ENCODE measurements at places on chromosomes 5 and 9.

DNA sequence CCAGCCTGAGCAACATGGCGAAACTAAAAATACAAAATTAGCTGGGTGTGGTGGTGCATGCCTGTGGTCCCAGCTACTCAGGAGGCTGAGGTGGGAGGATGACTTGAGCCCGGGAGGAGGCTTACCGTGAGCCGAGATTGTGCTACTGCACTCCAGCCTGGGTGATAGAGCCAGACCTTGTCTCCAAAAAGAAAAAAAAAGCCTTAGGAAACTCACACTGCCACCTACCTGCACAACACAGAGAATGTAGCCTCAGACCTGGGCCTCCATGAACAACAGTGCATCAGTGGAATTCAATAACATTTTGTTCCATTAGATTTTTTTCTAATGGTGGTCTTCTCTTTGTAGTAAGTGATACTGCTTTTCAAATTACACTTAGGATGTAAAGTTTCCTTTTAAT lies 63.8 kb upstream of the RARS1 start:
- no peak for DNase-seq

- no peak for DNase-seq
Observed at GRCh38 chr5:169258372-169259000, 42.5 kb downstream of the SLIT3 start.

DNA sequence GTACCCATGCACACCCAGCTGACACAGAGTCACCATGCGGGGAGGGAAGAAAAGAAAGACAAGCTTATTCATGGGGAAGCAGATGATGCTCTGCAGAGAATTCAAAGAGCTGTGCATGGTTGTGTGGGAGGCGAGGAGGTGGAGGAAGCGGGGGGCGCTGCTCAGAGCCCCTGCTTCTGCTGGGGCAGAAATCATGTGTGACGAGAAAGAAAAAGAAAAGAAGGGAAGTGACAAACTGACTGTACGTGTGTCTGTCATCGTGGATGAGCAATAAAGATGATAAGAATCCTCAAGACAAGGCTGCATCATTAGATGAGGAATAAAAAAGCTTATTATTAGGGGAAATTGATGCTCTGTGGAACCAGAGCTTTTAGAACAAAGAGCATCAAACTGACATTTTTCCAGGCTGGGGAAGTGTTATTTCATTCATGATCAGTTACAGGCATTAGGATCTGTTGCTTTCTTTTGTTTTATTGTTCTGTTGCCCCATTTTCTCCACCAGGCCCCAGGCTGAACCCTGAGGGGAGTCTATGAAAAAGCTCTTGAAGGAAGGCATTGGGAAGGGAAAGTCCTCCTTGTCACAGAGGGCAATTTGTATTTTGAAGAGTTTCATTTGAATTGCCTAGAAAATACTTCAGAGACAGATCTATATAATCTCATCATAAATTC lies 20.3 kb upstream of the SH3RF2 start:
- no peak for DNase-seq

- no peak for DNase-seq
Observed at GRCh38 chr9:101585740-101586139, 9.0 kb downstream of the PPP3R2 start.
